Stimulated activated CD8-positive, alpha-beta memory T cell treated with anti-CD3 and anti-CD28 coated beads, Interleukin-12 subunit alpha, Interleukin-12 subunit beta, amount 100 ng/mL, for 4 hours (primary cell): ENCODE measurements at places on chromosomes 1 and 21.

DNA sequence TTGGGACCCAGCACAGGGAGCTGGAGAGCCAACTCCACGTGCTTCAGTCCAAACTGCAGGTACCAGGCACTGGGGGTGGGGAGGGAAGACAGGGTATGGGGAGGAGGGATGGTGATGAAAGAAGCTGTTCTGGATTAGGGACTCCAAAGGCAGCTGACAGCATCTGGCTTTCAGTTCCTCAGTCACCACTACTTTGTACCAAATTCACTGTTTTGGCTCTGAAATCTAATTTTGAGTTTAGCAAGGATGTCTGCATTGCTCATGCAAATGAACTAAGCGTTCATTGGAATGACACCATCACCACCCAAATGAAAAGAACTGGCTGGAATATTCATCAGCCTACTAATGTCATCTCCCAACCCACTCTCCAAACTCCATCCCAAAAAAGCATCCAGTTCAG, 8.7 kb downstream of the C1orf74 start:
- no peak for DNase-seq

GRCh38 chr1:28264897-28265296, 5.6 kb downstream of the SESN2 start:
- no peak for DNase-seq

DNA sequence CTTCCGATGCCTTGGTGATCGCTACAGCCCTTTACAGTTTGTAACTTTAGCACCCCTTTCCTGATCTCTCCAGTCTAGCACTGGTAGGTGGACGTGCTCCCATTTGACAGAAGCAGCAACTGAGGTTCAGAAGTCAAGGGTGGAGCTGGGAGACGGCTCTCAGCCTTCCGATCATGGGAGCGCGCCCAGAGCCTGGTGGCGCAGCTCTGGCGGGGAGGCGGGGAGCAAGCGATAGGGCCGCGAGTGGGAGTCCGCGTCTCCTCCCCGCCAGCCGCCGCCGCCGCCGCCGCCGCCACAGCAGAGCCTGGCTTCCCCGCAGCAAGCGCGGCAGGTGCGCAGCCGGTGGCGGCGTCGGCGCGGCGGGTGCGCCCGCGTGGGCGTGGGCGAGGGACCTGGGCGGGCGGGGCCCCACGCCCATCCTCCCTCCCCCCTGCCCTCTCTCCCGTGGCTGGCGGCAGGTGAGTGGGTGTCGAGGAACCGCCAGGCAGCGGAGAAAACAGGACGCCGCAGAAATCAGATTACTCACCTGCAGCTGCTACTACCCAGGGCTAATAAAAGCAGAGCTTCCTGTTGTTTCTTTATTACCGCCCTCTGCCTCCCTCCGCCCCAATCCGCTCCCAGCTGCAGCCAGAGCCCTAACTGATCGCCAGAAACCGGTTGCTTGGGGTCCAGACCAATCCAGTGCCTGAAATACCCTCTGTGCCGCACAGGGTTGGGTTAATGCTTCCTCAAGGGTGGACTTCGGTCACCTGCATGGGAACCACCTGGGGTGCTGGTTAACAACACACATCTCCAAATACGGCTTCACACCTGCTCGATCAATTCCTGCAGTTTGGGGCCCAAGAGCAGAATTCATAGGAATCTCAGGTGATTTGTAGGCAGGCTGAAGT, 60.2 kb upstream of the ID3 start:
- peak; percentile 81 for DNase-seq

GRCh38 chr1:2174348-2175054, 20.1 kb downstream of the FAAP20 start:
- no peak for DNase-seq

DNA sequence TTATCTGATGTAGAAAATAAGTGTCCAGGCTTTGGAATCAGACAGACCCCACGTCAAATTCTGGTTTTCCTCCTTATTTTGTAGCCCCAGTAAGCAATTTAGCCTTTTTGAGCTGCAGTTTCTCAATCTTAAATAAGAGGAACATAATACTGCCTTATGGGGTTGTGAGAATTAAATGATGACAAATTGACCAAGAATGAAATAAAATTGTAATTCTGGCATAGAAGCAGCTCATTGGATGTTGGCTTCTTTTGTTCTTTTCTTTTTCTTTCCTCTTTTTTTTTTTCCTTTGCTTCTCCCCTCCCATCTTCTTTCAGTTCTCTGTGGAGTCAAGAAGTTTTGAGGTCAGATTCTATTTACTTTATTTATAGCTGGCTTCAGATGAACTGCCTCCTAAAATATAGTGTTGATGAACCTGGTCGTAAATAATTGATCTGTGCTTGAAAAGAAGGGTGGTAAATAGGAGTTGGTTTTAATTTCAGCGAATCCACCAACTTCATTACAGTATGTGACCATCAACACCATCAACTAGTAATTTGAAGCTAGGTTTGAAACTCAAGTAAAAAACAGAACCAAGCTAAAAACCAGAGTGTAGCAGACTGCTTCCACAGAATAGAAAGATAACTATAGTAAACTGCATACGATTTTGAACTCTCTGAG, 81.1 kb downstream of the CACHD1 start:
- no peak for DNase-seq

DNA sequence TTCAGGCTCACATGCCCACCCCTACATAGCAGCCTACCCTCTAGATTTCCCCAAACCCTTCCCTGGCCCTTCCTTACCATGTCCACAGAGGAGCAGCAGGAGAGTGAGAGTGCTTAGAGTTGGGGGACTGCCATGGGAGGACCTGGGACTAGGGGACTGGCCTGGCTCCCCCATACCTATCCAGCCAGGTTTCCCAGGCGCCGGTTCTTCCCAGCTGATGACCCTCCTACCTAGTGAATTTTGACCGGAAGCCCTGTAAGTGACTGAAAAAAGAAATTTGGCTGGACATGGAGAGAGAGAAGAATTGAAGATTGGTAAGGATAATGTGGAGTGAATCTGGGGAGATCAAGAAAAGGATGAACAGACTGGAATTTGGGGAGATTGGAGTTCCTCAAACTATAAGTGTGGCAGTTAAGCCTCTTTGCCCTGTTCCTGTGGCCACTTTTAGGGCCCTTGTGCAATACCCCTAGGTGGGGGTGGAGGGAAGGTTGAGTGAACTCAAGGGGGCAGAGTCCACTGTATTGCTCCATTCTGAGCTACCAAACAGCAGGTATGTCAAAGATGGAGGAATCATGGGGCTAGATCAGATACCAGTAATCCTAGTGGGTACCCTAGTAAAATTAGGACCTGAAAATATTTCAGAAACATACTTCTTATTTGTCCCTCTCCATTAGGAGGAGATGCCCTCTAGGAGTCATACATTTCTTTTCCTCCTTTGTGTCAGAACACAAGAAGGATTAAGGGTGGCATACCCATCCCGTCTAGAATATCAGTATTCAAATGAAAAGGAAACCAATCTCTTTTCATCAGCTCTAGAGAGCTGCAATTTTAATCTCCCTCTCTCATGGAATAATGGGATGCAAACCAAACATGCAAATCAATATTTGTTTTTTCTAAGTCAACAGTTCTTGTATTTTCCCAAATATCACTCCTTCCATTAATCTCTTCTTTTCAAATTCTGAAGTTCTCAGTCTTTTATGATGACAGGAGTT, 1.2 kb downstream of the HJV start:
- DNase-seq: no peak

DNA sequence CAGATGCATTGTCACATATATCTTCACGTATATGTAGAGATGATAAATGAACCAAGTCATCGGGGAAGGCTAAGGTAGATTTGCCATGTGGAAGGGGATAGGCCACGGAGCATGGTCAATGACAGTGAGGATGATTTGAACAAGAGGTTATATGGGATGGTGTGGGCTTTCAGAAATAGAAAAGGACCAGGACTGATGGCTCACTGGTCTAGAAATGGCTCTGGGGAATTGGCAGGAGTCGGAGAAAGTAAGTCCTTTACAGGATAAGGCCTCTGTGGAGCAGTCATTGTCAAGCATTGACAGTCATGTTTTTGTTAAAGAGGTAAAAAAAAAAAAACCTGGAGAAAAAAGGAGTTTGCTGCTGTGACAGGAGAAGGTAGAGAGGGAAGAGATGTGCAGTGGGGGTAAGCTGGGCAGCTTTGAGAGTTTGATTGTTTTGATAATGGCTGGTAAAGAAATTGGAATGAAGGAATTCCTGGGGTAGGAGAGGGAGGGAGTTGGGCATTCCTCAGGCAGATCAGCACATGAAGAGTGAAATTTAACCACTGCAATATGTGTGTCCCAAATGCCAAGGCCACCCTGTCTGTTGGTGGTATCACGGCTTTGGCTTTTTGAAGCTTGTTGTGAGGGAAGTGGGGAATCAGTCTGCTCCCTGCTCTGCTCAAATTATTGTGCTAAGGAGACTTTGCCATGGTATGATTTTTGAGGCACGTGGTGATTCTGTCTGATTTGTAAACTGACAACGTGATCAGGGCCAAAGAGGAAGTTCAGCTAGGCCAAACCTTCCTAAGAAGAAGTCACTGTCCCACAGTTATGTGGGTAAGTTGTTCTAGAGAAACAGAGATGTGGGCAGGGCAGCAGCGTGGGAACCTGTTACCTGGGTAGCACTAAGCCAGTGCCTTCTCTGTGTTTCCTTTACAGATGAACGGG, 26.0 kb downstream of the MACF1 start:
- peak; percentile 8 for DNase-seq
